ENCODE measurements at places on chromosomes 1 and 21.
A peak's percentile ranks its signal among the peaks of the same experiment; 100 is the strongest.

DNA sequence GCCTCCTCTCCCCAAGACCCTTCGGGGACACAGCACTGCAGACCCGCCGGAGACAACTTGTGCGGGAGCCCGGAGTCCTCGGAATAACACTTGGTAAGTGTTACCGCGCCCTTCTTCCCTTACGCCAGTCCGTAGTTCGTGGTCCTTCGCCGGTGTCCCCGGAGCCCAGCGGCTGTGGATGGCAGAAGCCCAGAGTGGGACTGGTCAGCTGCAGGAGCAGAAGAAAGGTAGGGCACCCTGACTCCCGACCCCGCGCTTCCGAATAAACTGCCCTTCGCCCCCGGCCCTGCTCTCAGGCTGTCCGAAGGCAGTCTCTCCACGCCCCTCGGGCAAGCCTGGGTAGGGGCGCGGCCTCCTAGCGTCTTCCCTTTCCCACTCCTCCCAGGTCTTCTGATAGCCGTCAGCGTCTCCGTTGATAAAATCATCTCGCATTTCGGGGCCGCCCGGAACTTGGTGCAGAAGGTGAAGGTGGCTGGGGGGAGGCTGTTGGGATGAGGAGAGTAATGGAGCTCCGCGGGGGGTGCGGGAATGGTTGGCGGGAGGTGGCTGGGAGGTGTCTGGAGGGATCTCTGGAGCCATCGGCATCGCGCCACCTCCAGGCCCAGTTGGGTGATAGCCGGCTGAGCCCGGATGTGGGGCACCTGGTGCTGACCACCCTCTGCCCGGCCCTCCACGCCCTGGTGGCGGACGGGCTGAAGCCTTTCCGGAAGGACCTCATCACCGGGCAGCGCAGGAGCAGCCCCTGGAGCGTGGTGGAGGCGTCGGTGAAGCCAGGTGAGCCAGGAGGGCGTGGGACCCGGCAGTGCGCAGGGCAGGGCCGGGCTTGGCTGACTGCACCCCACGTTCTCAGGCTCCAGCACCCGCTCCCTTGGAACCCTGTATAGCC, 4.3 kb downstream of the RUSC1 start:
- peak; percentile 71 for DNase-seq

- no peak for DNase-seq
These were observed 282.1 kb downstream of the RPS6KC1 start for GRCh38 chr1:213333121-213333520.

GRCh38 chr1:108504447-108504846, 54.3 kb downstream of the NBPF6 start:
- no peak for DNase-seq

- DNase-seq, result no peak
These were observed 2.3 kb downstream of the PDXK start for GRCh38 chr21:43721206-43721605.

DNA sequence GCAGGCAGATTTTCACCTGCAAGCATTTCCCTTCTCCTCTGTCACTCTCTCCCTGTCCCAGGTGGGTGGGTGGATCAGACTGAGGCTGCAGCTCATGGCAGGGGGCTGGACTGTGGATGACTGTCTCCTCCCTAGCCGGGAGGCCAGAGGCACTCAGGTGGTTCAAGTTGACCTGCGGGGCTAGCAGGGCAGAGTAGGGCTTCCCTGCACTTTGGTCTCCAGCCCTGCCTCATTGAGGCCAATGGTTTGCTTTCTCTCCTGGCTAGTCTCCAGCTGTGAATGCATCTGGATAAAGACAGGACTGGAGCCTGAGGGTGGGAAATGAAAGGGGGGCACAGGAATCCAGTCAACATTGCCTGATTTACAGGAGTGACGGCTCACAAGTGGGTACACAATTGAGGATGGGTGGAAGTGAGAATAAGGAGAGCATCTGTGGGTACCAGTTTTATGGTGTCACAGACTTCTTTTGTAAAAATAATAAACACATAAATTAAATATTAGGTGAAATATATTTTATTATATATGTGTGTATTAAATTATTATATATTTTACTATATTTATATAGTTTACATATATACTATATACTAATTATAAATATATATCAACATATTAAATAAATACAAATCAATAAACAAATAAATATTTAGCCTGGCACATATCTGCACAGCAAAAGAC, 25.6 kb downstream of the RUNX1 start:
- DNase-seq, result no peak

- no peak for DNase-seq
These were observed 288.3 kb downstream of the TM2D1 start for GRCh38 chr1:61436491-61437120.

GRCh38 chr1:239616673-239617072, 230.3 kb downstream of the CHRM3 start:
- no peak for DNase-seq

- DNase-seq, result no peak
These were observed 41.5 kb upstream of the EGLN1 start for GRCh38 chr1:231463541-231463940.

- DNase-seq, result no peak
These were observed 34.6 kb upstream of the COX20 start for GRCh38 chr1:244800821-244801220.

DNA sequence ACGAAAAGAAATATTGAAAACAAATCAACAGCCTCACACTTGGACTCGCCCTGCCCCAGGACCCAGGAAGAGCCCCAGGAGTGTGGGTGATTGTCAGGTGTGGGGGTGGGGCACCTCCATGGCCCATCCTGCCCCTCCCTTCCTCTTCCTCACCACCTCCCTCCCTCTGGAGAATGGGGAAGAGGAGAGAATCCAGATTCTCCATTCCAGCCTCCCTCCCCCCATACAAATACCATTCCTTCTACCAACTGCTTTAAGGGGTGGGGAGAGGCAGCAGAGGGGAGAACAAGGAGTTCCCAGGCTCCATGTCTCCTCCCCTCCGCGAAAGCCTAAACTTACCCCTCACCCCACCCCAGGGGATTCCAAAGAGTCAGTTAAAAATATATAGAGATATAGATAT, 36.7 kb downstream of the MEF2D start:
- no peak for DNase-seq

GRCh38 chr1:5921671-5922070, 70.6 kb downstream of the NPHP4 start:
- no peak for DNase-seq

DNA sequence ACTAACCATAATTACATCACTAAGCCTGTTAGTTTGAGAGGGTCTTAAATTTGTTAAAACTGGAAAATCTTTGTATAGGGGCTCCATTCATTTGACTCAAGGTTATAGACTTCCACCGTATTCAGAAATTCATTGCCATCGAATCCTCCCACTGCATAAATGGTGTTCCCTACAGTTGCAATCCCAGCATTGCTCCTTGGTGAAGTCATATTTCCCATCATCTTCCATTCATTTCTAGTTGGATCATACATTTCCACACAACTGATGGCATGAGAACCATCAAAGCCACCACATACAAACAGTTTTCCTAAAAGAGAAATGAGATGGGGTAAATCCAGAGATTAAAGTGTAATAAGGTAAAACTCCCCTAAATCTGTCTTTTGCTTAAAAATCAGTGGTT, 19.1 kb downstream of the IVNS1ABP start:
- no peak for DNase-seq

- peak; percentile 73 for DNase-seq
These were observed 46.8 kb upstream of the USP25 start for GRCh38 chr21:15682977-15683376.

DNA sequence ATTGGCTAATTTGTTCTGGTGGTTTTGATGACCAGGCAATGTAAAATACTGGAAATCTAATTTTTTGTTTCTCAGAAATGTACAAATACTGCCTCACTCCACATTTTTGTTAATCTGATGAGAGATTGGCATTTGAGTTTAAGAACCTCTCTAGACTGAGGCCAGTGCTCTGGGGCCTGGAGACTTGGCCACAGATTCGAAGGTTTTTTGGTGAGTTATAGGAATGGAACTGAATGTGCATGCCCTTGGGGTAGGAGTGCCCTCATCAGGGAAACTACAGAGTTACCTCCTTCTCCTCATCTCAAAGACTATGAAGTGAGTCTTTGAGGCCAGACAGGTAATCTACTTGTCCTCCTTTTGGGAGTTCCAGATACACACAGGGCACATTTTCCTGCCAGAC, 347.9 kb downstream of the LTN1 start:
- DNase-seq, result no peak

- no peak for DNase-seq
These were observed 239.0 kb upstream of the JUN start for GRCh38 chr1:59022799-59023198.

- DNase-seq, result peak; percentile 8
These were observed 18.4 kb upstream of the LY9 start for GRCh38 chr1:160777486-160778089.

GRCh38 chr1:224380003-224380402, 23.3 kb downstream of the CNIH4 start:
- DNase-seq, result no peak

- peak; percentile 22 for DNase-seq
These were observed 18.7 kb downstream of the TNFRSF8 start for GRCh38 chr1:12081648-12082396.

DNA sequence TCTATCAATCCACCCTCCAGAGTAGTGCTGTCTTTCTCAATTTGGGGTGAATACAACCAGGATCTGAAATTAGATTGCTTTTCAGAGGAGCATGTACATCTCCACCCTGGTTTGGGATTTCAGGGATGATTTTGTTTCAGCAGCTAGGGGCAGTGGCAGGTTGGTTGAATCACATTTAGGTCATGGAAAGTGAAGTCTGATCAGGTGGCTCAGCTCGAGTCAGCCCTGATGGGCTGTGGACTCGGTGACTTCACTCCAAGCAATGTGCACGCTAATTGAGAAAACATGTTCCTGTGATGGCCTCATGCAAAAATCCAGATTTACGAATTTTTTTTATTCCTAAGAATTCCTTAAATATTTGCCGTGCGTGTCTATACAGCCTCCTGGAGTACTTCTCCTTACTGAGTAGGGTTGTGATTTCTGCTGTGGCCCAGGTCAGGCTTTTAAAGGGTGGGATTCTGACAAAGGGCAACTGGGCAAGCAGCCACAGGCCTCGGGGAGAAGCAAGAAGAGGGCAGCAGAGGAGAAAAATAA, 7.5 kb downstream of the NGF start:
- peak; percentile 97 for DNase-seq

DNA sequence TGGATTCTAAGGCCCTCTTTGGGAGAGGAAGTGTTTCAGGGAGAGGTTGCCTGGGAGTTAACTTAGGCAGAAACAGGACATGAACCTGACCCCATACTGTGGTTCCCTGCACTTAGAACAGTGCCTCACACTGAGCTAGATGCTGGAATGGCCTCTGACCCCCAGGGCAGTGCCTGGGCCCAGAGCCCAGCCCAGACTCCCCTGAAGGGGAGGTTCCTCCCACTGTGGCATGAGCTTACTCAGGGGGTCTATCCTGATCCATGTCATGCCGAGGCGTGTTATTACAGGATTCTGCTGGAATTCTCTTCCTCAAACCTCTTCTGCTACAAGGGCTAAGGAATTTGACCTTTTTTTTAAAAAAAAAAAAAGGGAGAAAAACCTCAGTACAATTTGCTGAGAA, 72.2 kb downstream of the MRPL37 start:
- no peak for DNase-seq

GRCh38 chr1:2914702-2915101, 106.6 kb upstream of the ACTRT2 start:
- DNase-seq, result no peak

GRCh38 chr1:115465802-115466363, 127.8 kb upstream of the NGF start:
- no peak for DNase-seq

Data from HCEC 1CT (cell line).